ENCODE measurements at places on chromosomes 16 and 17.

DNA sequence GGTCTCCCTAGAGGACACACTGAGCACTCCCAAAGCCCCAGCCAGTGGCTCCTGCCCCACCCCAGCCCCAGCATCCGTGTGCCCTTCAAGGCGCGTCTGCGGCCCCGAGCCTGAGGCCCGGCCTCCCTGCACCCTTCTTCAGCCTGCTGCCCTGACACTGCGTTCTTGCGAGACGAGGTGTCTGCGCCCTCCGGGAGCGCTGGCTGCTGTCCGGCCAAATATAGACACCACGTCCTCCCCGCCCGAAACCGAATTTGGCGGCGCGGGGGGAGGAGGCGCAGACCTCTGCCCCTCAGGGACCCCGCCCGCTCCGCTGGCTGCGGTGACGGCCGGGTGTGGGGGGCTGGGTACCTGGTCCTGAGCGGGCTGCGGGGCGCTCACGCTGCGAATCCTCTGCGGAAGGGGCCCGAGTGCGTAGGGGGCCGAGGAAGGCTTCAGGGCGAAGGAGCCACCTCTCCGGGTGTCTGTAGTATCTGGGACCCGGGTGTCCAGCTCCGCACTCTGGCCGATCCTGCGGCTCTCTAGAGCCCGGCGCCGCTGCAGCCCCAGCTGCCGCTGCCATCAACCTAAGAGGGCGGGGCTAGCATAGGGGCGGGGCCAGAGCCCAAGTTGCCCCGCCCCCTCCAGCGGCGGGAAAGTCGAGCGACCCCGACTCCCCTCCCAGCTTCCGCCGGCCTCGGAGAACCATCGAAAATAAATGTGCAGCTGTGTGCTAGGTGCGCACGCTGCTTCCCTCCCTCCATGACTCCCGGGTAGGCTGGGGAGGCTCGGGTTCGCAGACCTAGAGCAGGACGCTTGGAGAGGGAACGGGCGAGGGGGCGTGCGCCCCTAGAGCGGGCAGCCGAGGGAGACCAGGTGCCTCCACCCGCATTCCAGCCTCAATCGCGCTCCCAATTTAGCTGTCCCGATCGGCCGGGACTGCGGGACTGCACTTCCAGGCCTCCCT lies at the start of gene CORO6:
Gene CORO6 (minus strand): TSS at position 576 of the 946 bp plus-strand sequence. CDS start 1,491 bp downstream, outside the sequence.
- peak; percentile 32 for DNase-seq

- DNase-seq = no peak
These were observed 6.2 kb upstream of the MPRIP start for GRCh38 chr17:17035920-17036523.

DNA sequence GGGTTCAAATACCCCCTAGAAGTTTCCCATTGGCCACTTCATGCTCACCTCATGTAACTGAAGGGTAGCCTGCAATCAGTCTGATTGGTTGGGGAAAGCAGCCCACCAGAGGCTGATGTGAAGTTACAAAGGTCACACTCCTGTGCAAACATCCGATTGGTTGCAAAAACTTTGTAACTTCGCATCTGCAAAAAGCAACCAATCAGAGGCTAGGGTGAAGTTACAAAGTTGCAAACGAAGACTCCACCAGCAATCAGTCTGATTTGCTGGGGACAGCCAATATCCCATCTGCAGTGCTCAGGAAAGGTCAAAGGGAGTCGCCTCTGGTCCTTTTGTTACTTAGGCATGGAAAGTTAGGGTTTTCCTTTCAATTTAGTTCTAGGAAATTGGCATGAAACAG lies 40.1 kb downstream of the TAOK1 start:
- DNase-seq = no peak

GRCh38 chr17:45687594-45687993 lies 96.5 kb upstream of the CRHR1 start:
- DNase-seq = no peak

DNA sequence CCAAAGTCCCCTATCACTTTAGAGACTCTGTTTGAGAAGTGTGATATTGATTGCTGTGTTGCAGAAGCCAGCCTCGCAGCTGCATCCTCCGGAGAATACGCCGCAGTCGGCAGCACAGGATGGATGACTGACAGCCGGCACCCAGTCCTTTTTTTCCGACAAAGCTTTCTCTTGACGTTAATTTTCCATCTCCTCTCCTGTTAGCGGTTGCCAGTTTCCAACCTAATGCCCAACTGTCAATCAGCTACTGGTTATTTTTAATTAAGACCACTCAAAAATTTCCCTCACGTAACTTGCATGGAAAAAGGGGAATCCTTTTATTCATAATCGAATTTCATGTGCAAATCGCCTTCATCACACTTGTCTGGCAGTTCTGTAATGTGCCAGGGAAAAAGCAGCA lies 953.9 kb downstream of the CDH11 start:
- DNase-seq = no peak

- no peak for DNase-seq
These were observed 1.1 kb upstream of the RNF213 start for GRCh38 chr17:80259457-80260068.

- no peak for DNase-seq
These were observed 58.4 kb downstream of the EPN2 start for GRCh38 chr17:19295473-19296135.

GRCh38 chr17:34015253-34015652 lies 239.8 kb upstream of the CCL2 start:
- DNase-seq = no peak

DNA sequence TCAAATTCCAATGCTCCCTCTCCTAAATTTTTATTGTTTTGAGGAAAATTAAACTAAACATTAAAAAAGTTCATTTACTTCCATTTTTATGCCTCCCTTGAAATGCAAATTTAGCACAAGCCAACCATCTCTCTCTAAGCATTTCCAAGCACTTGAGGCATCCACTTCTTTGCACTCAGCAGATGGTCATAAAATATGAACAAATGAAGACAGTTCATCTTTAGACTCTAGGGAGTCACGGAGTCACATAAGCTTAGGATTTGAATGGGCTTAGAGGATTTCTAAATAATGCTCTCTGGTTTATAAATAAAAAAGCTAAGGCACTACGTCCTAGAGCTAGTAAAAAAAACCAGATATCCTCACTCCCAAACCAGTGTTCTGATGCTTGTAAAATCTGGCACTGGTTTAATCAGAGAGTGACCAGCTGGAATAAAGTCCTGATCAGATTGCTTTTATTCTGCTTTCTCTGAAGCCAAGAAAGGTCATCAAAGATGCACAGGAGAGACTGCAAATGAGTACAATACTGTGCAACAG lies 204.2 kb downstream of the CA10 start:
- DNase-seq = no peak

- no peak for DNase-seq
These were observed 33.7 kb downstream of the GINS3 start for GRCh38 chr16:58425756-58426494.

DNA sequence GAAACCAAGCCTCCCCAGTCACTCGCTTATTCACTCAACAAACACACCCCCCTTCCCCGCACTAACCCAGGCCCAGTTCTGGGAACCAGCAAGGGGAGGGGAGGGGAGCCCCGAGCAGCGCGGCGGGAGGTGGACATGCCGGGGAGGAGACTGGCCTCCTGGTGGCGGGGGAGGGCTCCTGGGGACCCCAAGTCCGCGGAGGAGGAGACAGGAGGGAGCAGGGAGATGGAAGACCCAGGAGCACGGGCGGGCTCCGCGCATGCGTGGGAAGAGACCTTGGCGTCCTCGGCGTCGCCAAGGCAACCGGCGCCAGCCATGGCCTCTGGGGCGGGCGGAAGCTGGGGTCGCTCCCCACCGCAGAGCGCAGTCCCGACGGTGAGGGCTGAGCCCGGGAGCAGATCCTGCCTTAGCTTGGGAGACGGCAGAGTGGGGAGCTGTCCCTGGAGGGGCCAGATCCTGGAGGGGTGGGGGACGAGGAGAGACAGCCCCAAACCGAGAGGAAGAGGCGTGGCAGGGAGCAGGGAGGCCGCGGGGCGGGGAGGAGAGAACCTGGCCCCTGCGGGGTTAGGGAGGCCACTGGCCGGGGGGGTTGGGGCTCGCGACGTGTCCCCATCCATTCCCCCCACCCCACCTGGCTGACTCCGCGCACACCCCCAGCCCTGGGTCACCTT lies at the start of gene PRR29:
Gene PRR29 (plus strand): TSS at position 302 of the 671 bp plus-strand sequence. CDS start 14 bp downstream, at position 316.
- DNase-seq = peak; percentile 64

DNA sequence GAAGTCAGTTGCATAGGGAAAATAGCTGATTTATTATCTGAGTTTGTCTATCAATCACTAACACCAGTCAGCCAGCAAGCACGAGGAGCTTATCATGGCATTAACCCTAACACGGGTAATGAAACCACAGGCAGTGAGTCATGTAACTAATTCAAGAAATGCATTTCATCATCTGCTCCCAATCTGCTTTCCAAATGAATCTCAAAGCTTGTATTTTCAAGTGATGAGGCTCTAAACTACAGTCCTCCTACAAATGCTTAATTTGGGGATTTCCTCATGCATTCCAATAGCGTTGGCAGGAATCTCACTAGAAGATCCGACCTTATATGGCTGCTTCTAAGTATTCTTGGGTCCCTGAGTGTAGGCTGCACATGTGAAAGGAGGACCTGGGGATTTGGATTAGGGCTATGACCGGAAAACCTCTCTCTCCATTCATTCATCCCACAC lies 118.4 kb upstream of the HSBP1 start:
- DNase-seq = no peak

- no peak for DNase-seq
These were observed 125.8 kb upstream of the TMEM97 start for GRCh38 chr17:28193241-28193640.

DNA sequence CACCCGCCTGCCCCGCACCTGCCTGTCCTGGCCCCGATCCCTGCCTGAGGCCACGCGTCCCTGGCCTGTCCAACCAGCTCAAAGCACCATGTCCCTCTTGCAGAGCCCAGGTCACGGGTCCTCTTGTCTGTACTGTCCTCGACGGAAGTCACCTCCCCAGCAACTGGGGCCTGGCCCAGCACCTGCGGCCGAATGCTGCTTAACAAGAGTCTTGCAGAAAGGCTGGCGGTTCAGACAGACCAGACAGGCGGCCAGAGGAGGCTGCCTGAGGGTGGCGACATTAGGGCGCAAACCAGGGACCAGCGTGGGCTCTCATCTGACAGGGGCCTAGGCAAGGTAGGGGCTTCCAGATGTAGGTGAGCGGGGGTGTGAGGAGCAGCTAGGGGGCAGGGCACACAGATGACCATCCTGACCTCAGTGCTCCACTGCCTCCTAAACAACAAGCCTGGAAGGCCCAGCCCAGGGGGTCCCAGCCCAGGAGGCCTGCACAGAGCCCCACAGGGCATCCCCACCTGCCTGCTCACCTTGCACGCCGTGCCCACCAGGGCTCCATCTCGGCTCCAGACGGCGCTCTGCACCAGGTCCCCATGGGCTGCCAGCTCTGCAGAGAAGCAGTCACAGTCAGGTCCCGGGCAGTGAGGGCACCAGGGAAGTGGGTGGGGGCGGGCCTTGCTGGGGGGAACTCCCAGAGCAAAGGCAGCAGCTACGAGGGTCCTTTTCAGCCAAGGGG lies 11.3 kb downstream of the CORO7 start:
- no peak for DNase-seq

GRCh38 chr16:18024611-18025010 lies 311.9 kb downstream of the NPIPA8 start:
- no peak for DNase-seq

GRCh38 chr16:58850019-58850677 lies 116.0 kb upstream of the GOT2 start:
- DNase-seq = no peak

DNA sequence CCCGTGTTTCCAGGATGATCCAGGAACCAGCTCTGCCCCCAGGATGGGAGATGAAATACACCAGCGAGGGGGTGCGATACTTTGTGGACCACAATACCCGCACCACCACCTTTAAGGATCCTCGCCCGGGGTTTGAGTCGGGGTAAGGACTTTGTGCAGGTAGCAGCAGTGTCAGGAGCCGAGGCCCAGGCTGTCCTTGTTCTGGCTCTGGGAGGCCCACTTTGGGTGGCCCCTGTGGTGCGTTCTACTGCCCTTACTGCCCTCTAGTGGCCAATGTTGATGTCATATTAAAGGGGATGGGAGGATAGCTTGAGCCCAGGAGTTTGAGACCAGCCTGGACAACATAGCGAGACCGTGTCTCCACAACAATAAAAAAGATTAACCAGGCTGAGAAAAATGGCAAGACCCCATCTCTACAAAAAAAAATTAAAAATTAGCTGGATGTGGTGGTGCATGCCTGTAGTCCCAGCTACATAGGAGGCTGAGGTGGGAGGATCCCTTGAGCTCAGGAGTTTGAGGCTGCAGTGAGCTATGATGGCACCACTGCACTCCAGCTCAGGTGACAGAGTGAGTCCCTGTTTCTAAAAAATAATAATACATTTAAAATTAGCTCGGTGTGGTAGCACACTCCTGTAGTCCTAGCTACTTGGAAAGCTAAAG lies 20.9 kb upstream of the CLEC18A start:
- DNase-seq = no peak

GRCh38 chr17:51200295-51200694 lies 34.1 kb downstream of the NME2 start:
- no peak for DNase-seq

DNA sequence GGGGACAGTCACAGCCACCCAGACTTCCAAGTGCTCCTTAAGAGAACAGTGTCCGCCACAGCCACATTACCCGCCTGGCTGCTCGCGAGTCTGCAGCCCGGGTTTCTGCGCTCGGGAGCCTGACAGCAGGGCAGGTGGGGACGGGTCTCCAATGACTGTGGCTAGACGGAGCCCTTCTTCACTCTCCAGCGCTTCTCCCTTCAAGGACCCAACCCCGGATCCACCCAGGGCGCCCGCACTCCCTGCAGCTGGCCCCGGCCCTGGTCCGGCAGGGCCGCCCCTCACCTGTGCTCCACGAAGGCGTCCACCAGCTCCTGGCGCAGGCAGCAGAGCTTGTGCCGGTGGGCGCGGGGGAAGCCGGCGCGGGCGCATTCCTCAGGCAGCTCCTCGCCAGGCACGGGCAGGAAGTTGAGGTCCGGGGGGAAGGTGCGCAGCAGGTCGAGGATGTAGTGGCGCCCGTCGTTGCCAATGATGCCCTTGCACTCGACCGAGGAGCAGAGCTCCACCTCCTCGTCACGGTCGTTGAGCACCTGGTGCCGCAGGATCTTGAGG lies 13.9 kb downstream of the CLUH start:
- DNase-seq = no peak

DNA sequence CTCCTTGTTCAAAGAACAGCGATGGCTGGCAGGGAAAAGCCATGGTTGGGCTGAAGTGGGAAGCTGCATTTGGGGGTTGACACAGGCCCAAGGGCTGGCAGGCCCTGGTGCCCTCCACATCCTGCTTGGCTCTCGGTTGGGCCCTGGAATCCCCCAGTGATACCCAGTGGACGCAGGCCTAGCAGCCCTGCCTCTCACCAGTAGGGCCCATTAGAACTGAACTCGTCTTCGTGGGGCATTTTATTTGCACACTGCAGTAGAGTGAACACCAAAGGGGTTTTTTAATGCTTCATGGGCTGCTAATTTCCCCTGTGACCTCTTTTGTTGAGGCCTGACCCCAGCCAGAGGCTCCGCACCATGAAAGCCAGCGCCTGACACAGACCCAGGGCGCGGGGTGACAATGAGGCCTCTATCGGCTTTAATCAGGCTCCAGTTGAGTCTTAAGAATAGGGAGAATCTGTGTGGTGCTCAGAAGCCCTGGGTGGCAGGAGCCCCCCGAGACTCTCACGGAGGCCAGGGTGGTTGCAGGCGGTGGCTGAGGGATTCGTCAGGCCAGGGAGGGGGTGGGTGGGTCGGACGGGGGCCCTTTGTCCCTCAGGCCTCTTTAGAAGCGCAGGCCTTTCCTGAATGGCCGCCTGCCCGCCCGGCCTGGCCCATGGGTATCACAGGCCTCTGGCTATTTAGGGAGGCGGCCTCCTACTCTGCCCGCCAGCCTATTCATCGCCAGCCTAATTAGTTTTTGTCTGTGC lies 199.3 kb downstream of the NTN1 start:
- DNase-seq = no peak

GRCh38 chr17:63649813-63650212 lies 27.6 kb downstream of the MAP3K3 start:
- DNase-seq = no peak

GRCh38 chr17:65433592-65433991 lies 127.9 kb downstream of the AXIN2 start:
- no peak for DNase-seq

- DNase-seq = peak; percentile 91
These were observed 34.4 kb downstream of the DDX19A start for GRCh38 chr16:70380919-70381603.
